ENCODE measurements at places on chromosomes 13 and 19.

GRCh38 chr19:18417250-18418028 is 1.8 kb upstream of the SSBP4 start:
- DNase-seq: peak; percentile 52

- DNase-seq: no peak
Observed at GRCh38 chr13:94568443-94568842, 27.5 kb downstream of the TGDS start.

DNA sequence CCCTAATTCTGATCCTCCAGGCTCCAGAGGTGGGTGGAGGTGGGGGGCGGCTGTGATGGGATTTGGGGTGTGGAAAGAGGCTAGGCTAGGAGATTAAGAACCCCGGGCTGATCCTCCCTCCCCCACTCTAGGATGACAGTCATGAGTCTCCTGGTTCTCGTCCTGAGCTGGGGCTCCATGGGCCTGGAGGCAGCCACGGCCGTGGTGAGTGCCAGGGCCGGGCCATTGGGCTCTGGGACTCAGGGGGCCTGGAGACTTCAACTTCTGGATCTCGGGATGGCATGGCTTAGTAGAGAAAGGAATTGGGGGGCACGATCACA is 13.9 kb downstream of the TTYH1 start:
- no peak for DNase-seq

GRCh38 chr13:84917252-84917878 is 881.9 kb downstream of the SLITRK6 start:
- no peak for DNase-seq

DNA sequence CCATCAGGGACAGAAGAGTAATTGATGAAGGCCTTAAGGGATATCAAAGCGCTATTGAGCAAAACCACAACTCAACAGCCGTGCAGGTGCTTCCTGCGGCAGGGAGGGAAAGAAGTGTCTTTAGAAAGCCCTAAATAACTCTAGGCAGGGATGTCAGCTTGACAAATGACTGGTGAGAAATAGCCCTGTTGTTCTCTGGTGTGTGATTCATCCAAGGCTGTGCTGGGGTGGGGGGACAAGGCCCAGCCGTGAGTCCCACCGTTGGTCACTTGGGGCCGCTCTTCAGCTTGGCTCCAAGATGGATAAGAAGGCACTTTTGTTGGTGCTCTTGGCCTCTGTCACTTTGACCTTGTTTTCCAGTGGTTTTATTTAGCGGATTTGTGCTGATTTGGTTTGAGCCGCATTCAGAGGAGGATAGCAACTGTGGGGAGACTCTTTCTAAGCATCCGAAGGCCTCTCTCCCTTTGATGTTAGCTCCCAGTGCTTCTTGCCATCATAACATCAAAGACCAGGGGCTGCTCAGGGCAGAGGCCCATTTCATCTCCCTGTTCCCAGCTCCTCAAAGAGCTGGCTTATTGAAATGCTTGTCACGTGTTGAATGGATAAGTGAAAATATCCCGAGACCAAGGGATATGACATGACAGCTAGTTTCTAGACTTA is 130.3 kb upstream of the SERP2 start:
- peak; percentile 46 for DNase-seq

DNA sequence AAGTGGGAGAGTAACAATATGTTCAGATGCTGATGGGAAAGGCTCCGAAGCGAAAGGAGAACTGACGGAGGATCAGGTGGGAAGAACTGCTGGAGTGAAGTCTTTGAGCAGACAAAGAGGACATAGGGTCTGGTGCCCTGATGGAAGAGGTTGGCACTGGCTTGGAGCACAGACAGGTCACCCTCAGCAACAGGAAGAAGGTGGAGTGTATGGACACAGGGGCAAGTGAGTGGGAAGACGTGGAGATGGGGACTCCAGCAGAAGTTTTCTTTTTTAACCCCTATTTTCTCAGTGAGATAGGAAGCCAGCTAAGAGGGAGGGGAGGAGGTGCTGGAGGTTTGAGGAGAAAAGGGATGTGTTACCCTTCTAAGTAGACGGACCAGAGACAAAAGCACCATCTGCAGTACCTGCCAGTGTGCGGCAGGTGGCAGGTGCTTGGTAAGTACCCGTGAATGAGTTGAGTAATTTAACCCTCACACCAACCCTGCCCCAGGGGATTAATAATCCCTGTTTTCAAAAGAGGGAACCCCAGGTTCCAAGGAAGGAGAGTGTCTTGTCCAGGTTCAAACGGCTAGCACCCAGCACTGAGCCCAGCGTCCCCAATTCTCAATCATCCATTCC is 11.2 kb downstream of the HAS1 start:
- DNase-seq: no peak

DNA sequence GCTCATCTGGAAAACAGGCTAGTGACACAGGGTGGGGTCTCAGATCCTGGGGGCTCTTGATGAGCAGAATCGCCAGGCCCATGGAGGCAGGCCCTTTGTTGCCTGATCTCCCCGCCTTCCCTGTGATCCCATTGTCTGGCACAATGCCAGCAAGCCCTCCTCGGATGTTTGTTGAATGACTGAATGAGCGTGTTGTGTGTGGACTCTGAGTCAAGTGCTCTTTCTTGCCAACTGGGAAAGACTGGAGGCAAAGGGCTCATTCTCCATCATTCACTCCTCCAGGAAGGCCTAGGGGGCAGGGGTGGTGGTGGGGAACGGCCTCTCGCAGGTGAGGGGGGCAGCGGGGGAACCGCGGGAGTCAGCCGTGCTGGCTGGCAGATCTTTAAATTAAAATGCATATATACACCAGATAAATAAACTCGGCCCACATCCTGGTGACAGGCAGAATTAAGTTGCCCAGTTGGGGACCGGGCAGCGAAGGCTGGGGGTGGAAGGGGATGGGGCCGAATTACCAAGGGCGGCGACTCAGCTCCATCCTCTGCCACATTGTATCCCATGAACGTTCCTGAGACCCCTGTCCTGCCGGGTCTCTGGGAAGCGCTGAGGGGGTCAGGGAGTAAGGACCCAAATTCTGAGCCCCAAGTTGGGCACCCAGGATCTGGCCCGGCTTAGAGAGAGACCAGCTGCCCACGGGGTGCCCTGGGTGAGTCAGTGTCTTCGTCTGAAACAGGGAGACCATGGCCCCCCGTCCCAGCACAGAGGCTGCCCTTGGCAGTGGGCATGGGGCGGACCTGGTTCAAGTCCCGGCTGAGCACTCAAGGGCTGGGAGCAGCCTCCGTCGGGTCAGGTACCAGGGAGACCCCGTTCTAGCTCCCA is 24.5 kb downstream of the EFNA2 start:
- no peak for DNase-seq

DNA sequence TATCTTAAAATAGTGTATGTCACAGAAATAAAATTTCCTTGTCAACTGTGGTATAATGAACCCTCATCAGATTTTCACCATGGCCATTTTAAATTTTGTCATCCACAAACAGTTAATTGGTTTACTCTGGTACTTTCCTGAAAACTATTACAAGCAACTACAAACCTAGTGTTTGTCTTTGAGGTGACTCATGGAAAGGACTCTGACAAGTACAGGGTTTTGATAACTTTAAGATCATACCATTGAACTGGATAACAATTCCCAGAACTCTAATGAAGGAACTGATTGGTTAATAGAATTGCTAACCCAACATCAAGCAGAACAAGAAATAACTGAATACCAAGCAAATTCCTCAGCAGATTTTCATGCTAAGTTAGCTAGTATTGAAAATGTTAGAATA is 237.7 kb upstream of the IPO5 start:
- DNase-seq: no peak

GRCh38 chr13:110319774-110320509 is 12.9 kb downstream of the COL4A2 start:
- peak; percentile 54 for DNase-seq

- no peak for DNase-seq
Observed at GRCh38 chr19:28405346-28405742, 807.6 kb downstream of the UQCRFS1 start.

DNA sequence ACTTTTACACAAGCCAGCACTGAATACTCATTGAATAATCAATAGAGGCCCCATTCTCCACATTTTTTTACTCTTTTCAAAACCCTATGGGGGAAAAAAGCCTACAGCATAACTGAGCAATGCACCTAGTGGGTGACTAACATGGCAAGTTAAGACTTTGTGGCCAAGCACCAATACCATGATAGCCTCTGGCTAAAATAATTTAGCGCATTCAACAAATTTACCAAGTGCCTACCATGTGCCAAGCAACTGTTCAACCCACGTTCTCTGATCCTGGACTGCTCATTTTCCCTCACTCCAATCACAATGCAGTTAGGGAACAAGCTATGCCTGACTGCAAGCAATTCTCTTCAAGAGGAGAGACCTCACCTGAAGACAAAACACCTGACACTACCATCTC is 3.0 kb downstream of the ANKRD10 start:
- DNase-seq: no peak

DNA sequence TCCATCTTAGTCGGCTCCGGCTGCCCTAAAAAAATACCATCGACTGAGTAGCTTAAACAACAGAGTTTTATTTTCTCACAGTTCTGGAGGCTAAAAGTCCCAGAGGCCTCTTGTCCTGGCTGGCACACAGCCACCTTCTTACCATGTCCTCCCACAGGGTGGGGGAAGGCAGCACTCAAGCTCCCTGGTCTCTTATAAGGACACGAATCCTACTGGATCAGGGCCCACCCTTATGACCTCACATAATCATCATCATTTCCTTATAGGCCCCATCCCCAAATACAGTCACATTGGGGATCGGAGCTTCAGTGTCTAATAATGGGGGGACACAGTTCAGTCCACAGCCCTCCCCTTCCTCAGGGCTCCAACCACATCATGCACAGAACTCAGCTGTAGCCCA is 2.6 kb upstream of the TUBA3C start:
- DNase-seq: no peak

DNA sequence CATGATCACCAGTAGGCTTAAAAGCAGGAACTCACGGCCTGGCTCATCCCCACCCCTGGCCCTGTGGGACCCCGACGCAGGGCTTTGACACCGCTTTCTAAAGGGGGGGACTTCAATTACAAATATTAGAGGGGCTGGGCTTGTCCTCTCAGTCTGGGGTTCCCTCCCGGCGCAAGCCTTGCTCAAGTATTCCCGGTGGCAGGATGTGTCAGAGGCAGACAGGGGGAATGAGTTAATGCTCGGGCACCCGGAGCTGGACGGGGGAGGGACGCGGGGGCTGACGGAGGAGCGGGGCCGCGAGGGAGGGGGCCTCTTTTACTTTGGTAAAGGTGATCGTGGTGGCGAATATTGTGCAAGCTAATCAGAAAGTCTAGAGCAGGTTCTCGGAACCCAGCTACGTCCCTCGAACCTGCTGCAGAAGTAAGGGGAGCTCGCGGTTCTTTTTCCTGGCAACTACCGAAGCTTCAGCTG is 1.1 kb downstream of the FGF14 start:
- DNase-seq: no peak

- DNase-seq: no peak
Observed at GRCh38 chr13:112777637-112778406, 88.0 kb downstream of the ATP11A start.

DNA sequence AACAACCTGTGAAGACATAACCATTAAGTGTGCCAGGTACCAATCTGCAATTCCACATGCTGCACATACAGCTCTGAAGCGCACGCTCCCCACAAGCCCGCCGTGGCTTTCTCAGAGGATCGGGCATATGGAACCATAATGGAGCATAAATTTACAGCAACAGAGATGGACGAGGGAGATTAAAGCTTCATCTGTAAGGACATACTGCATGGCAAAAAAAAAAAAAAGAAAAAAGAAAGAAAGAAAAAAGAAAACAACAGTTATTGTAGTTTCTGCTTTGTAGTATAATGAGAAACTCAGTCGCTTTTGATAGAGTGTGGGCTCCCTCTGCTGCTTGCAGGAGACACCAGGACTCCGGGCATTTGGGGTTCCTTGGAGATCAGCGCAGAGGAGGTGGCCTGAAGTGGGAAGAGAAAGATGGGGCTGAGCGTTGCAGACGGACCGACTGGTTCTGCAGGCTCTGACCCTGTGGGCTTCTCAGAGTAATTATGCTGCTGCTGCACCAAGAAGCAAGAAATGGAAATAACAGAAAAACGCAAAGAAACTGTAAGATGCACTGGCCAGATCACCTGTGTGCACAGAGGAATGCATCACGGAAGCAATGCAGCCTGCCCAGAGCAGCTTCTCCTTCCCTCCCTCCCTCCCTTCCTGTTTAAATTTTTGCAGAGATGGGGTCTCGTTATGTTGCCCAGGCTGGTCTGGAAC is 10.8 kb upstream of the PDCD5 start:
- peak; percentile 54 for DNase-seq

DNA sequence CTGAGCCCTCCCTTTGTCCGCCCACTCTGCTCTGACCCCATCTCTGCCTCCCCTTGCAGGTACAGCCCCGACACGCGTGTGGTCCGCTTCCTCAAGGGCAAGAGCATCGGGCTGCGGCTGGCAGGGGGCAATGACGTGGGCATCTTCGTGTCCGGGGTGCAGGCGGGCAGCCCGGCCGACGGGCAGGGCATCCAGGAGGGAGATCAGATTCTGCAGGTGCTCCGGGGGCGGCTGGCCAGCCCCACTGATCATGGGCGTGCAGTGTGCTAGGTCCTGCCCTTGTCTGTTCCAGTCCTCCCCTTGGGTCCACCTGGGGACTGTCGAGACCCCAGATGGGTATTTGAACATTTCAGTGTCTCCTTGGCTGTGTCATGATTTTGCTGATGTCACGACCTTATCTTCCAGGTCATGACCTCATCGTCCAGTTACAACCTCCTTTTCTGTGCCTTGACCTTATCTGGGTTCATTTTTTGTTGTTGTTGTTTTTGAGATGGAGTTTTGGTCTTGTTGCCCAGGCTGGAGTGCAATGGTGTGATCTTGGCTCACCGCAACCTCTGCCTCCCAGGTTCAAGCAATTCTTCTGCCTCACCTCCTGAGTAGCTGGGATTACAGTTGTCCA is 25.3 kb downstream of the APBA3 start:
- no peak for DNase-seq

- no peak for DNase-seq
Observed at GRCh38 chr19:14470031-14470876, 4.9 kb downstream of the PTGER1 start.

GRCh38 chr19:966485-967088 is 17.6 kb upstream of the WDR18 start:
- no peak for DNase-seq

DNA sequence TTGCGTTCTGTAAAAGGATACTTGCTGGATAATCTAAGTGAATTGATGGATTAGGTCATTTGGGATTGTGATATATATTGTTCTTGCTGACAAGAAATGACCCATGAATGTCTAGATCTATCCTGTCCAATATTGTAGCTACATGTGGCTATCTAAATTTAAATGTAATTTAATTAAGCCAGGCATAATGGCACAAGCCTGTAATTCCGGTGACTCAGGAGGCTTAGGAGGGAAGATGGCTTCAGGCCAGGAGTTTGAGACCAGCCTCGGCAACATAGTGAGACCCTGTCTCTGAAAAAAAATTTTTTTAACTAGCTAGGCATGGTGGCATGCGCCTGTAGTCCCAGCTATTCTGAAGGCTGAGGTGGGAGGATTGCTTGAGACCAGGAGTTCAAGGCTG is 39.3 kb upstream of the AKAP11 start:
- DNase-seq: no peak

- no peak for DNase-seq
Observed at GRCh38 chr13:24654741-24655140, 25.5 kb upstream of the ATP12A start.
